Forelimb muscle (tissue), 1 donor: ENCODE measurements at places on chromosomes 6 and 20. TPM values are rescaled to one million over a fixed set of nuclear protein-coding genes. Genes with fewer than 3 reads are reported as not detected.

Gene SMIM8
- polyA plus RNA-seq = 11.5 TPM

Gene COL11A2
- 41.7 TPM for polyA plus RNA-seq

Gene EPB41L1
- polyA plus RNA-seq = 23.0 TPM

Gene BTNL2
- polyA plus RNA-seq = 0.18 TPM

Gene VARS2
- polyA plus RNA-seq = 30.7 TPM

Gene EGFL8
- polyA plus RNA-seq = 25.9 TPM

Gene OPN5
- polyA plus RNA-seq = 0.15 TPM

Gene PPP1R18
- polyA plus RNA-seq = 37.8 TPM

Gene ADAM33
- 71.3 TPM for polyA plus RNA-seq

Gene GGTLC1
- polyA plus RNA-seq = not detected

Gene RAB44
- polyA plus RNA-seq = 0.05 TPM

Gene TCF15
- 5.3 TPM for polyA plus RNA-seq

Gene C20orf141
- polyA plus RNA-seq = not detected

Gene UBE2J1
- 37.4 TPM for polyA plus RNA-seq

Gene FAM83C
- not detected for polyA plus RNA-seq

Gene CASS4
- polyA plus RNA-seq = 7.0 TPM

Gene CAPN11
- polyA plus RNA-seq = 0.56 TPM

Gene PRPH2
- 2.6 TPM for polyA plus RNA-seq

Gene EBF4
- polyA plus RNA-seq = 9.0 TPM

Gene PTCHD4
- polyA plus RNA-seq = 0.97 TPM

Gene MRPL14
- polyA plus RNA-seq = 34.2 TPM

Gene SPATA2
- polyA plus RNA-seq = 5.7 TPM

Gene ACTL10
- 0.33 TPM for polyA plus RNA-seq

Gene STMN3
- polyA plus RNA-seq = 11.4 TPM

Gene FERMT1
- polyA plus RNA-seq = 0.18 TPM

Gene NRSN1
- not detected for polyA plus RNA-seq

Gene SYNDIG1
- polyA plus RNA-seq = 4.9 TPM

Gene HTR1E
- polyA plus RNA-seq = not detected

Gene OR5V1
- not detected for polyA plus RNA-seq

Gene RHAG
- 0.80 TPM for polyA plus RNA-seq

Gene ENPP5
- 4.2 TPM for polyA plus RNA-seq

Gene HLA-DRB5
- 3.0 TPM for polyA plus RNA-seq

Gene SLC17A3
- not detected for polyA plus RNA-seq

Gene LY6G6D
- polyA plus RNA-seq = 0.47 TPM

Gene YWHAB
- 91.6 TPM for polyA plus RNA-seq

Gene ZBTB46
- 18.1 TPM for polyA plus RNA-seq

Gene PRSS16
- 0.27 TPM for polyA plus RNA-seq

Gene HLA-DPA1
- polyA plus RNA-seq = 15.1 TPM

Gene VIP
- polyA plus RNA-seq = 2.3 TPM

Gene PREX1
- 18.2 TPM for polyA plus RNA-seq

Gene FRS3
- polyA plus RNA-seq = 6.3 TPM

Gene SEL1L2
- polyA plus RNA-seq = not detected

Gene SLC26A8
- 0.22 TPM for polyA plus RNA-seq

Gene IP6K3
- polyA plus RNA-seq = 33.1 TPM

Gene ITCH
- polyA plus RNA-seq = 23.9 TPM

Gene OR11A1
- polyA plus RNA-seq = not detected

Gene PCK1
- 0.24 TPM for polyA plus RNA-seq

Gene ZBP1
- polyA plus RNA-seq = 0.33 TPM

Gene TAPBP
- 20.3 TPM for polyA plus RNA-seq

Gene FRMD1
- polyA plus RNA-seq = 0.24 TPM

Gene DEFB124
- polyA plus RNA-seq = 1.3 TPM

Gene MYLIP
- 41.5 TPM for polyA plus RNA-seq

Gene PAK5
- polyA plus RNA-seq = 0.14 TPM
